IMR-90 (cell line): ENCODE measurements at places on chromosomes 12 and 14. TPM values are rescaled to one million over a fixed set of nuclear protein-coding genes. Genes with fewer than 3 reads are reported as not detected.

DNA sequence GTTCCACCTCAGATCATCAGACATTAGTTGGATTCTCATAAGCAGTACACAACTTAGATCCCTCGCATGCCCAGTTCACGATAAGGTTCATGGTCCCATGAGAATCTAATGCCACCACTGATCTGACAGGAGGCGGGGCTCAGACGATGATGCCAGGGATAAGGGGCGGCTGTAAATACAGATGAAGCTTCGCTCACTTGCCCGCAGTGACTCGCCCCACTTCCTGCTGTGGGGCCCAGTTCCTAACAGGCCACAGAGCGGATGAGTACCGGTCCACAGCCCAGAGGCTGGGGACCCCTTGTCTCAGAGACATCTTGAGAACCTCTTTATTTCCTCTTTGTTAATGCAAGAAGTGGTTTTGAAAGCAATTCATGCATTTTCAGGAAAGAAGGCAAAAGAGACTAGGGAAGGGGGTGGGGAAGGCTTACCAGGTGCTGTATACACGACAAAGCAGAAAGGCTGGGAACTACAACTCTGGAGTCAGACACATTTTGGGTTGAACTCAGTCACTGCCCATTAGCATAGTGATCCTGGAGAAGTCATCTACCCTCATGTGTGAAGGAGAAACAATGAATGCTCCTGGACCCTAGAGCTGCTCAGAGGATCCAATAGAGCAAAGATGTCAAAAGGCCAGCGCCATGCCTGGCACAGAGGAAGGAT, 68.7 kb downstream of the EID3 start:
- DNase-seq: no peak

GRCh38 chr12:23380419-23381100, 568.9 kb downstream of the SOX5 start:
- DNase-seq: no peak

DNA sequence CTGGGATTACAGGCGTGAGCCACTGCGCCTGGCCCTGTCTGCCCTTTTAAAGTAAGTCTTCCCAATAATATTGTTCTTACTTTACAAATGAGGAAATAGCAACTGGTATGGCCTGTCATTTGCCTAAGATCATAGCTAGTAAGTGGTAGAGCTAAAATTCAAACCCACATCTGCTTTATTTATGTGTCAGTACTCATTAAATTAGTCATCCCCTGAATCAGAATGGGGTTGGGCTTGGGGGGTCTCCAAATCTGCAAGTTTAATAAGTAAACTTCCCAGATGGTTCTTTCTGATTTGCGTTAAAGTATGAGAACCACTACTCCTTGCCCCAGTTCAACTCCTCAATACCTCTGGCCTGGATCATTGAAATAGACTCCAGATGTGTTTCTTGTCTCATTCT, 96.2 kb downstream of the FAR2 start:
- DNase-seq: peak; percentile 11

- no peak for DNase-seq
These were observed 160.4 kb upstream of the NOS1 start for GRCh38 chr12:117521867-117522266.

GRCh38 chr14:81331229-81332021, 68.7 kb downstream of the STON2 start:
- no peak for DNase-seq

DNA sequence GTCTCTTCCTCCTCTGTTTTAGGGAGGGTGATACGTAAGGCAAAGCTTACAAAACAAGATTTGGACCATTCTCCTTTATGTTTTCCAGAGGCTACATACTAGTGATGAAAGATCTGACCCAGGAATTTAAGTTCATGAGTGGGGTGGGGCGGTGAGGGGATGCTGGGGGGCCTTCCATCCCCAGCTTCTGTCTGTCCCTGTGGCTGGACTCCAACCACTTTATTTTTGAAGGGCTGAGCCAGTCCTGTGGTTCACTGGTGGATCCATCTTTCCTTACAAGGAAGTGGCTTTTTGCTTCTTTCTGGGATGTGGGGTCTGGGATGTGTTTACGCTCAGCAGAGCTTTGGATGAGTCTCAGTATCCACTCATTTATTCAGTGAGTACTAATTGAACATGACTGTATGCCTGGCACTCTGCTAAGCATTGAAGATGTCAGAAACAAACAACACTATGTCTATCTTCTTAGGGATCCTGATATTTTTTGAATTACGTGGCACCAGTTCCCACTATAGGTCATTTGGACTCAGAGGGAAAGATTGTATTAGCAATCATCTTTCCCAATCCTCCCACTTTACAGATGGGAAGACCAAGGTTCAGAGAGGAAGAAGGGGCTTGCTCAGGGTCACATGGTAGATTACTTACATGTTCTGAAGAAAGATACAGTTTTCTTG, 291.8 kb upstream of the TBX3 start:
- DNase-seq: no peak

- DNase-seq: no peak
These were observed 33.3 kb downstream of the HEATR5A start for GRCh38 chr14:31387091-31387490.

GRCh38 chr14:87411370-87411769, 581.6 kb downstream of the GALC start:
- DNase-seq: no peak

- DNase-seq: no peak
These were observed 12.9 kb downstream of the TMEM117 start for GRCh38 chr12:43848786-43849185.

- no peak for DNase-seq
These were observed 34.0 kb downstream of the KCNMB4 start for GRCh38 chr12:70400124-70400523.

Gene LPAR5
- polyA plus RNA-seq: not detected in 2 replicates

Gene B3GNT4
- polyA plus RNA-seq: 0.53 and 0.99 TPM in 2 replicates

Gene HVCN1
- 1.3 and 1.9 TPM in 2 replicates for polyA plus RNA-seq

Gene HCAR1
- polyA plus RNA-seq: 0.03 TPM in 2 replicates

Gene KRT6C
- not detected in 2 replicates for polyA plus RNA-seq
